ENCODE measurements at places on chromosomes 5 and 9.

GRCh38 chr9:94534901-94535300 is 20.0 kb upstream of the PCAT7 start:
- DNase-seq: no peak

- peak; percentile 47 for DNase-seq
Observed at GRCh38 chr5:173917788-173918786, 29.9 kb downstream of the CPEB4 start.

- DNase-seq: no peak
Observed at GRCh38 chr5:137372773-137373160, 126.4 kb downstream of the SPOCK1 start.

GRCh38 chr5:75536694-75537360 is 25.1 kb downstream of the POLK start:
- DNase-seq: no peak

- DNase-seq: no peak
Observed at GRCh38 chr9:138053321-138053868, 175.8 kb downstream of the CACNA1B start.

DNA sequence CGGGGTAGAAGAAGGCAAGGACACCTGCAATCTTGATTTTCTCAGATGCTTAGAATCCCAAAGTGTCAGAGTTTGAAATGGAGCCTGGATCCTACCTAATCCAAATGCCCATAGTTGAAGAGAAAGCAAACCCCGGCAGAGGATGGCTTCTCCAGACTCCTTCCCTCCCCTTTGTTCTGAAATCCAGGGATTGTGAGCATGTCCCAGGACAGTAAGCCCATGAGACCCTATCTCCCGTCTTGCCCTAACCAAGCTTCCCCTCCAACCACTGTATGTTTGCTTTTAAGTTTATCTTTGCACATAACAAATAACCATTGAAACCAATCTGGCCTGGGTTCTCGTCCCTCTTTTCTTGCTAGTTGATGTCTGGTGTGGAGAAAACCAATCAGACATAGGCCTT is 78.3 kb upstream of the NIPAL4 start:
- DNase-seq: no peak

DNA sequence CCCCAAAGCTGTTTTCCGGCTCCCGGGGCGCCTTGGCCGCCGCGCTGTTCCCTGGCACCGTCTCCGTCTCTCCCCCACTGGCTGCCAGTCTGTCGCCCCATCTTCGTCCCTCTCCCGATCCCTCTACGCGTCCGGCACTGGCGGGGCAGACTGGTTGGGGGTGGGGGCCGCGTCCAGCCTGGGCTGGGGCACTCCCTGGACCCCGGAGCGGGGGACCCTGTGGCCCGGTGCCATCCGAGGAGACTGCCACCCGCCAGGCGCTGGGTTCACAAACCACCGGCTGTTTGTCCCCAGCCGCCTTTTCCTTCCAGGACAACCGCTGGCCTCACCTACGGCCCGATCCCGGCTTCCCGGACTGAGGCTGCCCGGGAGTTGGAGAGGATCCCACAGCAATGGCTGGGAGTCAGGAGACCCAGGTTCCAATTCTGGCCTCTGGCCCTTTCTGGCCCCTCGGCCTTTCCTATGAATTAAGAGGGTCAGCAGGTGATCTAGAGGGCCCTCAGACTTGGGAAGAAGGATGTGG is 1.0 kb upstream of the FIBCD1 start:
- DNase-seq: no peak

DNA sequence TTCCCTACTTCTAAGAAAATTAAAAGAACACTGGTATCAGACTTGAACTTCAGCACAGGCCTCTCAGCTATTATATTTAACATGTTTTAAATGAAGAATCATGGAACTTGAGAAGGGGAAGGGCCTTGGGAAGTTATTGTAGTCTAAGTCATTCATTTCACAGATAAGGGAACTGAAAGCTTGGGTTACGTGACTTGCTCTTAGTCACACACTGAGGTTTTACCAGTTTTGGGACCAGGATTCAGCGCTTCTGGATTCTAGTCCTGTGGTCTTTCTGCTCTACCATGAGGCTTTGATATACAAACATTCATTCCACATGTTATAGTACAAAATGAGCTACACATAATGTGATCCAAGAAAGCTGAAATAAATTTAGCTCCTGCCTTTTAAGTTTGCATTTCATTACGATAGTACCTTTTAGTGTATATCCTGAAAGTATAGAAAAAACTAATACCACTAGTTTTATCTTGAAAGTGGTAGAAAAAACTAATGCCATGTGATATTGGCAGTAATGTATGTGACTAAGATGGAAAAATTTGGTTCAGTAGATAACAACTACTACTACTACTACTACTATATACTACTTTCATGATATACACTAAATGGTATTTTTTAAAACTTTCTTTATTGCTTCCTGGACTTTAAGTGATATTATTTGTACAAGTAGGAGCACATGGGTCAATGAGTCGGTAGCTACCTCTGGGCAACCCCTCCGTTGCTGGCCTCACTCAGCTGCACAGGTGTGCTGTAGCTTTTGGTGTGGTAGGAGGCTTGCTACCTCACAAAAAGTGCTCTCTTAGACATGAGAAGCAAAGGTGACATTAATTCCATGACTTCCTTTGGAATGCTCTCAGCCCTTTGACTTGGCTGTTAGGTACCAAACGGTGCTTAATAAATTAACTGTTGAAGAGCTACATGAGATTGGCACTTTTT is 40.7 kb downstream of the F2RL2 start:
- DNase-seq: no peak

DNA sequence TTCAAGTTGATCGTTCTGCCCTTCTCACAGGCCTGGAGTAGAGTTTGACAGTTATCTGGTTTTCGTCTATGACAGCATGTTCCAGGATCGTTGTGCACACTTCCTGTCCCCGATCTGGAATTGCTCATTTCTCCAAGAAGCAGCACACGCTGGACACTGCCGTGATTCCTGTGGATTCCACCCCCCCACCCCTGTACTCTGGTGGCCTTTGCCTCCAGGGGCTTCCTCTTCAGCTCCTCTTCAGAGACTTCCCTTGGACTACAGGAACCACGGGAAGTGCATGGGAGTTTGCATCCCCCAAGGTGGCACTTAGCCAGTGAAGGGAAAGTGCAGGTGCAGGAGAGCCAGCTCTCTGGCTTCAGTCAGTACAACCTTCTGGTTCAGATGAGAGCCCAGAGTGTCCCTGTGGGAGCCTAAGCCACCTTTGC is 160.7 kb downstream of the CACNA1B start:
- no peak for DNase-seq

DNA sequence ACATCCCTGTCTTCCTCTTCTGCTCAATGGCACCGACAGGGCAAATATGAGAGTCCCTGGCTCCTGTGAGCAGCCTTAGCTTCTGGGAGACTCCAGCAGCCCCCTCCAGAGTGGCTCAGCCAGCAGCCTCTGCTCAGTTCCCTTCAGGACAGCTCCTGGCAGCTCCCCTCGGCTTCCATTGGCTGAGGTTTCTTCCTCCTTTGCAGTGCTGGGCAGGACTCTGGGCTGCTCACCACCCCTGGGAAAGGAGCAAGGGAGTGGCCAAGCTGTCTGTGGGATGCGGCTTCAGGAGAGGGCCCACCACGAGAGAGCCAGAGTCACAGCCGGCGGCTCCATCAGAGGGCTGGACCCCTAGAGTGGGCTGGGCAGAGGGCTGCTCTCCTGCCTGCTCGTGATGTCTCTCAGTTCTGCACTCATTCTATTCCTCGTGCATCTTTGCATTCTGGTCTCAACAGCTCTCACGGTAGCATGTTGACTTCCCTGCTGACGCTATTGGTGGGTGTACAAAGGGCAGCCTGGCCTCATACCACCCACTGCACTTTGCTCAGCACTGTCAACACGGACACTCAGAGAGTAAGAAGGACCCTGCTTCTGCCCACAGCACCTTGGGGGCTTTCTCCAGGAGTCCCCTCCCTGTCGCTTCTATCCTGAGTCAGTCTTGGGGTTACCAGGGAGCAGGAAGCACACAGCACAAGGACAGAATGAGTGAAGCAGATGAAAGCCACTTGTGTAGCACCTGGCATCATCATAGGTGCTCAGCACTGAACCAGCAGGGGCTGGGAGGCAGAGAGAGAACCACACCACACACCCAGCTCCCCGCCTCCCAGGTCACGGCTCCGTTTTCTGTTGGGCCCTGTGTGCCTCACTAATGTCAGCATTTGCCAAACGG is 80.9 kb upstream of the ALDH1B1 start:
- DNase-seq: no peak

DNA sequence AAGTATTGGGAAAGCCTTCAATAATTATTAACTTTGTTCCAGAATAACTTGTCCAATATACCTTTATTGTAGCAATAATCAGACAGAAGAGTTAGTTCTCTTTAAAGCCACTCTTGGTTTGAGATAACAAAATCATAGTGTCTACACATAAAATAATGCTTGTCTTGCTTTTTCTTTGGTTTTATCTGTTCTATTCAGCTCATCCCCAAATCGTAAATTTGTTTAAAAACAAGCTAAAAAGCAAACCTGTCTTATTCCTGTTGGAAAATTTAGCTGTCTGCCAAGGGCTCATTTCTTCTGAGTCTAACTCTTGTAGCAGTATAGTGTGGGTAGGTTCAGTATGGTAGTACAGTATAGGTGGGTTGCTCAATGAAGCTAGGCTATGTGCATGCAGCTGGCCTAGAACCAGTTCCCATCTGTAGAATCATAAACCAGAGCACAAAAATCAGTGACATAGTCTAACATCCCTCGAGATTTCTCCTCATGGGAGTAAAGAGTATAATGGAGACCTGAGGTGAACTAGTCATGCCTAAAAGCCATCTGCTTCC is 17.9 kb upstream of the APBA1 start:
- DNase-seq: no peak

DNA sequence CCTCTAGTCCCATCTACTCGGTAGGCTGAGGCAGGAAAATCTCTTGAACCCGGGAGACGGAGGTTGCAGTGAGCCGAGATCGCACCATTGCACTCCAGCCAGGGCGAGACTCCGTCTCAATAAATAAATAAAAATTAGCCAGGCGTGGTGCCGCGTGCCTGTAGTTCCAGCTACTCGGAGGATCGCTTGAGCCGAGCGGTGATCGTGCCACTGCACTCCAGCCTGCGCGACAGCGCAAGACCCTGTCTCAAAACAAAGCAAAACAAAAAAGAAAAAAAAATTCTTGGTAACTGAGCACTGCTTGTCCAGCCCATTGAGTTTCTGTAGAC is 710 bp upstream of the WDR55 start:
- no peak for DNase-seq

GRCh38 chr9:130156672-130157071 is 15.5 kb upstream of the NCS1 start:
- no peak for DNase-seq

- DNase-seq: no peak
Observed at GRCh38 chr9:90074316-90074962, 469.6 kb downstream of the GADD45G start.

DNA sequence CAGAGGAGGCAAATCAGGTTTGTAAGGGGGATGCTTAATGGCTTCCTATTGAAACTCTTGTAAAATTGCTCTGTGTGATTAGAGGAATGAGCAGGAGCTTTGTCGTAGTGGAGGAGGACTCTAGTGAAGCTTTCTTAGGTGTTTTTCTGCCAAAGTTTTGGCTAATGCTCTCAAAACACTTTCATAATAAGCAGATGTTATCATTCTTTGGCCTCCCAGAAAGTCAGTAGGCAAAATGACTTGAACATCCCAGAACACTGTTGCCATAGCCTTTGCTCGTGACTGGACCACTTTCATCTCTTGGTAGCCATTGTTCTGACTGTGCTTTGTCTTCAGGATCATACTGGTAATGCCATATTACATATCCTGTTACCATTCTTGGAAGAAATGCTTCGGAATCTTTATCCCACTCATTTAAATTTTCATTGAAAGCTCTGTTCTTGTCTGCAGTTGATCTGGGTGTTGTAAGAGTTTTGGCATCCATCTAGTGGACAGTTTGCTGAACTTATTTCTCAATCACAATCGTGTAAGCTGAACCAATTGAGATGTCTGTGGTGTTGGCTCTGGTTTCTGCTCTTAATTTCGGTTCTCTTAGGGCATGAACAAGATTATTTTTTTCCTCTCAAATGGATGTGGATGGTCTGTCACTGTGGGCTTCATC is 187.6 kb downstream of the COMMD10 start:
- no peak for DNase-seq

DNA sequence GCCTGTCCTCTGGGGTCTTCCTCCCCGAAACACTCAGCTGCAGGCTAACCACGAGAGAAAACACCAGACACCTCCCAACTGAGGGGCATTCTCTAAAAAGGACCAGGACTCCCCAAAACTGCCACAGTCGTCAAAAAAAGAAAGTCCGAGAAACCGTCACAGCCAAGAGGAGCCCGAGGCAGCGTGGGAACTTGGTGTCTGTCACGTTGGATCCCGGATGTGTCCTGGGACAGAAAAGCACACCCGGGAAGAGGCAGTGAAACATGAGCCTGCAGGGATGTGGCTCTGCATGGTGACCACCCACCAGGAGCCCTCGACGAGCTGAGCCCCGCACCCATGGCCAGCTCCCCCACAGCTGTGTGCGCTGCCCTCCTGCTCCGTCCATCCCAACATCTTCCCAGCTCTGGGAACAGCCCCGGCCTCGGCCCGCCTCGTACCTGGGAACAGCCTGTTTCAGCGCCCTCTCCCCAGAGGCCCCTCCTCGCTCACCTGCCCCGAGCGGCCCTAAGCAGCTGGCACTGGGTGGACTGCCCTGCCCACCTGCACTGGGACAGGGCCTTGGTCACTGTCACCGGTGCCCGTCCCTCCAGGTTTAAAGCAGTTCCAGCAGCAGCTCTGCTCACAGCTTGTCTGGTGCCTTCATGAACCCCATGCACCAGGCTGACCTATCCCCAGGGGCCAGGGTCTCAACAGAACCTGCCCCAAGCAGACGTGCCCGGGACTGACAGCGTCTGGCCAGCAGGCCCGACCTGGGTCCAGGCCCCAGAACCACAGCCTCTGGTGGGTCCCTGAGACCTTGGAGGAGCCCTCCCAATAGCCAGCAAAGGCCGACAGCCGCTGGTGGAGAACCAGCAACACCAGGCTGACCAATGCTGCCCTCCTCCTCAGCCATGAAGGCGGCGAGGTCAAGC is 10.9 kb downstream of the SLC12A7 start:
- DNase-seq: no peak

DNA sequence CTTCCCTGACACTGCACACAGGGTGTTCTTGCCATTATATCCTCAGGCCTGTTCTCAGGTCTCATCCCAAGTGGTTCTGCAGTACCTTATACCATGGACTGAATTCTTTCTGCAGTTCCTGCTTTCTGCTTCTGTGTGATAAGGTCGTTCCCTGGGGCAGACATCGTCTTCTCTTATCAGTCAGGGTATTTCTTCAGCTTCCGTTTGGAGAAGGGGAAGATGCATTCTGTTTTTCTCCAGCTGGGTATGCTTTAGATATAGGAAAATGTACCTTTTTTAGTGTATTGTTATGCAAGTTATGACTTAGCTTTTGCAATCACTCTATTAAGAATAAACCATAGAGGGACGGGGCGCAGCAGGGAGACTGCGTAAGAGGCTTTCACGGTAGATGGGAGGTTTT is 31.1 kb downstream of the RALGPS1 start:
- no peak for DNase-seq
